ENCODE measurements at places on chromosomes 5 and 9.
A peak's percentile ranks its signal among the peaks of the same experiment; 100 is the strongest.

DNA sequence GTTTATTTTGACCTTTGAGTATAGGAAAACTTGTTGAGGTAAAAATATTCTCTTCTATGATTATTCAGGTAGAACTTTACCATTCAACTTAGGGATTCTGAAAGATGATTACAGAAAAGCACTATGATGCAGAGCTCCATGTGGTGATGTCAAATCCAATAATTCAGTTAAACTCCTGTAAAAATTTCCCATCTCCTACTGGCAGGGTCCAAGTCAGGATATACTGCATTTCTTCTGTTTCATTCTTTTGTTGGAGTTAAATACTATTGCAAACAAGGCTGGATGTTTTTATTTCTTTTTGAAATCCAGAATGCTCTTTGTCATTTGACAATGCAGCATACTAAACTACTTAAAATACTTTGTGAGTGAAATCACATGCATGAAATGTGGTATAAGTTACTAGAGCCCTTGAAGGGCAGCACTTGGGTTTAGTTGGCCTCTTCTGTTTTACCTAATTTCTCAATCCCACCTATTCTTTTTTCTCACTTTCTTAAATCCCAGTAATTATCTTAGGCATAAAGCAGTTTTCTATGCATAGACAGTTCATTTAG lies 204.5 kb downstream of the FBXL7 start:
- no peak for DNase-seq

DNA sequence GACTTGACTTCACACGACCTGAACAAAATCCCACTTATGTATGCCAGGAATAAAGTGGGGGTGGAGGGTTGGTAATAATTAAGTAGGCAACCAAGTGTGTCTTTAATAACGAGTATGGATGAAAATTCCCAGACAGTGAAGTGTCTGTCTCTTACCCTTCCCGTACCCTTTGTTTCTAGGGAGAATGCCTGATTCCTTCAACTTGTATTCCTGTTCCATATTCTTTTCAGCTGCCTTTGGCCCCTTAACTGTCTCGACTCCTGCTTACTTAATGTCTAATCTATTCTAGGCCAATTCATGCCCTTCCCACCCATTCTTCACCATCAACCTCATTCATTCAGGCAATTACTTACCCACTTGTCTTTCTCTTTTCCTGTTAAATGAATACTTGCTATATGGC lies 380.5 kb downstream of the RAB3C start:
- no peak for DNase-seq

- DNase-seq: peak; percentile 21
Measured at GRCh38 chr5:151686674-151687407, at the start of gene SPARC. SPARC (minus strand) TSS chr5:151686915; CDS start chr5:151676188, 10,727 bp downstream.

DNA sequence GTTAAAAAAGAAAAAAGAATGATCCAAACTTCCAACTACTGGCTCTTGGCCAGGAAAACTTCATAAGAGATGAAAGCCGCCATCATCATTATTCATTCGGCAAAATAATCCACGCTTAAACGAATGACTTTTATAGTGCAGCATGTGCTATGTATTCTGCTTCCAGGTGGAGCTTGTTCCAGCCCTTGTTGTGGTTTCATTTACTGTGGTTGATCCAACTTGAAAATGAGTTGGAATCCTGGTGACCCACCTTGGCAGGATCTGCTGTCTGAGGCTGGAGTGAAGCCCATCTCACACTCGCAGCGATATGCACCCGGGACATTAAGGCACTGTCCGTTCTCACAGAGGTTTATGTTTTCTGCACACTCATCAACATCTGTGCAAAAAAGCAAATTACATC lies 209.6 kb downstream of the FBN2 start:
- no peak for DNase-seq

DNA sequence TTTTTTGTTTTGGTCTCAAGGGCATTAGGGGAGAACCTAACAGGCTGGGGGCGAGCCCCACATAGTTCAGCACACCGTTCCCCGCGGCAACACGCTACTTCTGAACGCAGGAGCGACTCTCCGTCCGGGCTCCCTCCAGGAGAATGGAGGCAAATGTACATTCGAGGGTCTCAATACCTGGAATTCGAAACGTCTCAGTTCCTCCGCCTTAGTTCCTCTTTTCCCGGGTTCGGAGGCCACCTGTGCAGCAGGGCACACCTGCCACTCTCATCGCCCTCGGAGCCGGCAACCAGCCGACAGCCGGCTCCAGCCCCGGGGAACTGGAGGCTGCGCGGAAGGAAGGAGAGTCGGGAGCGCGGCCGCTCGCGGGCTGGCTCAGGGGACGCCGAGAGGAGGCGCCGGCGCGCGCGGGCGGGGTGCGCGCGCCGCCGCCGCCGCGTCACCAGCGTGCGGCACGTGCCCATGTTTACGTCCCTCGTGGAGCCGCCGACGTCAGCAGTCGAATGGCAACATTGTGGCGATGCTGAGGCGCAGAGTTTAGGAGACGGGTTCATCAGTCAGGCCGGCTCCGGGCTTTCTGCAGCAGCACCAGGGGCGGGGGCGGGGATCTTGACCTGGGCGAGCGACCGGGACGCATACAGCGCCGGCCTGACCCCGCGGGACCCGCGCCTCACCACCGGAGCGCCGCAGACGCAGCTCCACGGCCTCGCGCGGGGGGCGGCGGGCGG lies at the start of gene JMY:
TSS of gene JMY (plus strand) at position 498 of the 728 bp plus-strand sequence. CDS start 520 bp downstream, outside the sequence.
- peak; percentile 90 for DNase-seq

GRCh38 chr5:1155191-1156032 lies 43.5 kb upstream of the SLC12A7 start:
- DNase-seq: no peak

DNA sequence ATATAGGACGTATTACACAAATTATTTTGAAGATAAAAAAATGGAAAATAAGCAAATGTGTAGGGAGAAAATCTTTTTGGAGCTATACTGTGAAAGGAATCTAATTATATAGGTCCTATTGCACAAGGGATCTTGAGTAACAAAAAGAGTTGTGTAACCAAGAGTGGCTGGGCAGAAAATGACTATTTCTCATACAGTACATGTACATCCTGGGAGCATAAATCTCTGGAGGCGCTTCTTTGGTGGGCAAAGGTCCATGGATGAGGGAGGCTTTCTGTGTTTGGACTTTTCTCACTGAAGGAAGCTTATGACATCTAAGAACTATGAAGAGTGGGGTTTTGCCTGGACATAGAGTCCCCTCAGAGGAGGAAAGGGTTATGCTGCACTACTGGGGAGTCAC lies 29.8 kb downstream of the ANKS6 start:
- DNase-seq: peak; percentile 67

DNA sequence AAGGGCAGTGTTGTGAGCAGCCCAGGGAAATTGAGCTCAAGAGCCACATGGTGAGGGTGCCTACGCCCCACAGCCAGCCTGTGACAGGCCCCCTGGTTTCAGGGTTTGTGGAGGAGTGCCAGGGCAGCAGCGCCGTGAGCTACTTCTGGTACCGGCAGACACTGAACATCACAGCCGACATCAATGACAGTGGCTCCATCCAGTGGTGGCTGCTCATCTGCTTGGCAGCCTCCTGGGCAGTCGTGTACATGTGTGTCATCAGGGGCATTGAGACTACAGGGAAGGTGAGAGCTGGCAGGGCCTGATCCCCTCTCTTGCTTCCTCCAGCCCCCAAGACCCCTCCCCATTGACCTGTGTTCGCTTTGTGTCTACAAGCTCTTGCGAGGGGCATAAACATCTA lies 10.2 kb downstream of the SLC6A18 start:
- DNase-seq: no peak

DNA sequence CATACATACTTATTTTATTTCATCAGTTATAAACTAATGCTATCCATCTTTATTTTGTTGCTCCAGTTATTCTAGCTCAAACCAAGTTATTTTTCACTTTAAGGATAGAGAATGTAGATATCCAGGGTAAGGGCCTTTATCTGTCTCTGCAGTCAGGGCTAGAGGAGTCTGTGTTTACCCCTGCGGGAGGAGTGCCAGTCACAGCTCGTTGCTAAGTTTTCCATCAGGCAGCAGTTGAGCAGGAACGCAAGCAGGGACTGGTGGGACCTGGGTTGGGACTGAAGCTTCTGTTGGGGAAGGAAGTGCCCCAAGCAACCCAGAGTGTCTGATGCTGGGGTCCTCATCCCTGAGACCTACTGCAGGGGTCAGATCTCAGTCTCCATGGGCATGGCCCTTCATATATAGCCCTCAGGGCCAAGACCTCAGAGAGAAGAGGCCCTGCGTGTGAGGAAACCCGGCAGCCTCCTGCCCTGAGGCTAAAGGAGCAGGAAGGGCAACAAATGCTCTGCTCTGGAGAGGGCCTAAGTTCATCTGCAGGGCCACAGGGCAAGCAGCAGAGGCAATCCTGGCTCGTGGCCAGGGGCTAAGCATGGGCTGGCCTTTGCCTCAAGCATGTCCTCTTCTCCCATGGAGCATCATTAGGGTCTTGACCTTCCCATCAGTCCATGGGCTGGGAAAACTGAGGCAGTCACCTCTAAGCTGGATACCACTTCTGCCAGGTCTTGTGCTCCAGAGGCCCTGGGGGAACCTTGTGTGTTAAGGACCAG lies 6.6 kb downstream of the SLC22A4 start:
- DNase-seq: no peak

DNA sequence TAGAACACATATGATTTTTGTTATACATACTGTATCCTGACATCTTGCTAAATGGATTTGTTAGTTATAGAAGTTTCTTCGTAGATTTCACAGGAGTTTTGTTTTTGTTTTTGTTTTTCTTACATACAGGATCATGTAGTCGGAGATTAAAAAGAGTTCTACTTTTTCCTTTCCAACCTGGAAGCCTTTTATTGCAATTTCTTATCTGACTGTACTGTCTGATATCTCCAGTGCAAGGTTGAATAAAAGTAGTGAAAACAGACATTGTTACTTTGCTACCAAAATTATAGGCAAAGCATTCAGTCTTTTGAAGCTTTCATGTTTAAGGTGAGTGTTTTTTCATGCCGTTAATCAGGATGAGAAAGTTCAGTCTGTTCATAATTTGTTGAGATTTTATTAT lies 117.4 kb upstream of the PRSS3 start:
- no peak for DNase-seq

- DNase-seq: no peak
Measured at GRCh38 chr5:10474521-10475075, 32.9 kb downstream of the ROPN1L start.

DNA sequence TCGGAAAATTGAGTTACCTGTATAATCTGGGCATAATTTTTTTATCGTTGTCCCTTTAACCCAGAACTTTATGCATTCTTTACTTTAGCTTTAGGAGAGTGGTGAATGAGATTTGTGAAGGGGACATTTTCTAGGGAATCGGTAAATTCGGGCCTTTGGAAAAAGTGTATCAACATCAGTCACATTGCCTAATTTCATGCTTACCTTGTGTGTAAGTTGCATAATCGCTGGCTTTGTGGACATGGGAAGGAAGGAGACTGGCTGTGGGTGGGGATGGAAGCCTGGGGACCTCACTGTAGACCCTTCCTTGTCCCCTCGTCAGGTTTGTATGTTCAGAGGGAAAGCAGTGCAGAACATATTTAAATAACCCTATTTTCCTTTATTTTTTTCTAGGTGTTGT lies 3.3 kb downstream of the PSAT1 start:
- DNase-seq: no peak

- no peak for DNase-seq
Measured at GRCh38 chr5:141843156-141843927, 34.9 kb downstream of the PCDH1 start.

DNA sequence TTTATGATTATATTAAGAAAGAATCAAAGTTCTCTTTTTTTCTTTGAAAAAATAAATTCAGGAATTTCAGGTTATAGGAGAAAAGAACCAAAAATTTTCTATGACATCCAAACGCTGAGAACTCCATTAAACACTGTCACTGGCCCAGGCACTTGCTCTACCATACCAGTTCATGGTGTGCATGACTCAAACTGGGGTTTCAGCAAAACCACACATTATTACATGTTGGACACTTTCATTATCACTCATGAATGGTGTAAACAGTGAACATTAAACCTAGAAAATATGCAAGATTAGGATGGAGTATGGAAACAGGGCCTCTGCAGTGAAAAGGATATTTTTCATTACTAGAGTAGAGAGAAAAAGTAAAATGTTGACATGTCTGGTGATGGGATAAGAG lies 369.9 kb upstream of the FAM174A start:
- DNase-seq: no peak

DNA sequence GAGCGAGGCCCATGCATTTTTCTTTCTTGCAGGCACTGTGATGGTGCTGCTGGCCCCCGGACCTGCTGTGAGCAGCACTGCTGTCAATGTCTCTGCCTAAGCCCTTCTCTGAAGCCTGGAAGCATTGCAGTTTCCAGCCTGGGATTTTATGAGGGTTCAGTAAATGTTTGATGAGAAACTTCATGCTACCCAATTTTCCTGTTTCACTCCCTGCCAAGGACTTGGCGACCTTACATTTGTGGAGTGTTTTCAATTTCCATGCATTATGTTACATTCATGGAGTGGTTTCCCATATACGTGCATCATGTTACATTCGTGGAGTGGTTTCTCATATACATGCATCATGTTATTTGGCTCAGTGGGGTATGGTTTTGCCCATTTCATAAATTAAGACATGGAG lies 90.7 kb upstream of the PTCH1 start:
- no peak for DNase-seq

GRCh38 chr5:3734632-3735031 lies 139.0 kb downstream of the IRX1 start:
- DNase-seq: no peak

GRCh38 chr9:104808035-104808614 lies 44.2 kb downstream of the NIPSNAP3B start:
- no peak for DNase-seq

DNA sequence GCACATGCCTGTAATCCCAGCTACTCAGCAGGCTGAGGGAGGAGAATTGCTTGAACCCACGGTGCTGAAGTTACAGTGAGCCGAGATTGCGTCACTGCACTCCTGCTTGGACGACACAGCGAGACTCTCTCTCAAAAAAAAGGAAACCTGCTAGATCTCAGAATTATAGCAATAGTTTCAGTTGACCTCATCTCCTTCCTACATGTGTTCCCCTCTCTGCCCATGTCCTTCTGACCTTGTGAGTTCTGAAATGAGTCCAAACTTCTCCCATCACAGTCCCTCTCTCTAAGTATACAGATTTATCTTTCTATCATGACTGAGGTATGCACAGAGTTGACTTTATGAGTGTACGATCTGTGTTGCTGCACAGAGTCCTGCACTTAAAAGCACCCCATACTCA lies 44.6 kb upstream of the SHOC1 start:
- DNase-seq: peak; percentile 74

DNA sequence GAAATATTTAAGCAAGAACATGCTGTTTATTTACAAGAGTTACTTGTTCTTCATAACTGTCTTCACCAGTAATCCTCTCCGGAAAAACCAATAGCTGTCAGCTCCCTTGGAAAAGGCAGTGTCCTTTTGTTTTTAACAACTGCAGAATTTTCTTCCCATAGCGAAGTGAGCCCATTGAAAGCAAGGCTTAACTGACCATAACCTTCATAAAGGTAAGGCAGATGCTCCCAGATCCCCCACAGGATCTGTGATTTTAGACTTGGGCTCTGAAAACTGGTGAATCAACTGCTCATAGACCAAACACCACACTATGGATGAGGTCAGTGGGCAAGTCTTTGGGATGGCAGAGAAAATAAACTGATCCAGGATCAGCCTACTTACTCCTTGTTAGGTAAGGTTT lies 155.0 kb downstream of the GLIS3 start:
- no peak for DNase-seq

GRCh38 chr9:131748411-131748955 lies 8.6 kb upstream of the RAPGEF1 start:
- DNase-seq: no peak

Measured in suppressor macrophage treated with lipopolysaccharide for 4 hours (primary cell).